Activated CD8-positive, alpha-beta memory T cell treated with anti-CD3 and anti-CD28 coated beads for 4 hours (primary cell): ENCODE measurements at places on chromosomes 6 and 20.

- DNase-seq: no peak
Measured at GRCh38 chr6:89475634-89476033, 42.7 kb downstream of the ANKRD6 start.

DNA sequence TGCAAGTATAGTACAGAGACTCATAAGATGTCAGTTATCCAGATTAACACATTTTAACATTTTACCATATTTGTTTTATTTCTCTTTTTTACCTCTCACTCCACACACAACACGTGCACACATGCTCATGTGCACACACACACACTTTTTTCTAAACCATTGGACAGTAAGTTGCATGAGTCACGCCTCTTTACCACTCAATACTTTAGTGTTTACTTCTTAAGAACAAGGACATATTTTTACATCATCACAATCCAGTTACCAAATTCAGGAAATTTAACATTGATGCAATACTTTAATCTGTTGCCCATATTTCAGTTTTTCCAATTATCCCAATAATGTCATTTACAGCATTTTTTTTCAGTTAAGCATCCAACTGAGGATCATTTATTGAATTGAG, 109.0 kb downstream of the RIN2 start:
- DNase-seq: no peak

DNA sequence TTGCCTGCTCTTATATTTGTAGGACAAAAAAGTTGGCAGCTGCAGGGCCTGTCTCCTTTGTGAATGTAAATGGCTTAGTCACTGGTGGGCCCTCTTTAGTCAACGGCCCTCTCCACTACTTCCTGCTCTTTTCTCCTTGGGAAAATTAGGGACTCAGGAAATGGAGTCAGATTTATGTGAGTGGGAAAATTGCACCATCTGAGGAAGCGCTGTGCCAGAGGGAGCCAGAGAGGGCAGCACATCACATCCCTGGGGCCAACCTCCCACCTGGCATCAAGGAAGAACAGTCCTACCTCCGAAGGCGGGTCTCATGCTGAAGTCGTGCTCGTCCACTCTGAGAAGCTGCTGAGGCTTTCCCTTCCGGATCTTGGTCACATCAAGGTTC, 15.6 kb downstream of the GABRR2 start:
- no peak for DNase-seq

DNA sequence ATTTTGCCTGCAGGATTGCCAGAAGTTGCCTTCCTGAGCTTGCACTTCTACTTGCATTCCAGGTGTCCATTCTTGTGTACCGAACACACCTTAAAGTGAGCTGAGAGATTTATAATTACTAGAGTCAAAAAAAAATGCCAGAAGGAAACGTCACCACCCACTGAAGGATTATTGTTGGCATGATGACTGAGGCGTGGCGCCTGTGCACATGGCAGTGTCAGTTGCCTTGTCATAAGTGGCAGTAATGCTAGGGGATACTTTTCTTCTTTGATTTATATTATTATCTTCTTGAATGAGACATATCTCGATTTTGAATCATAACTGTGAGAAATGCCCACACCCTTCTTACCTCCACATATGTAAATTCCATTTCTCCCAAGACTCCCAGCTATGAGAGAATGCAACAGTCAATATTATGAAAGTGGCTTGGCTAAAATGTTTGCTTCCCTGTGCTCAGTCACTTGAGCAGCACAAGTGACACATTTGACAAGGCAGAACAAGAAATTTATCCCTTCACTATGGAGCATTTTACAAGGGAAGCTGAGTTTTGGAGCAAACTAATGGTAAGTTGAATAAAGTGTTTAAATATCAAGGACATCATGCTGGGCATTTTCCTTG, 149.5 kb upstream of the SASH1 start:
- no peak for DNase-seq

DNA sequence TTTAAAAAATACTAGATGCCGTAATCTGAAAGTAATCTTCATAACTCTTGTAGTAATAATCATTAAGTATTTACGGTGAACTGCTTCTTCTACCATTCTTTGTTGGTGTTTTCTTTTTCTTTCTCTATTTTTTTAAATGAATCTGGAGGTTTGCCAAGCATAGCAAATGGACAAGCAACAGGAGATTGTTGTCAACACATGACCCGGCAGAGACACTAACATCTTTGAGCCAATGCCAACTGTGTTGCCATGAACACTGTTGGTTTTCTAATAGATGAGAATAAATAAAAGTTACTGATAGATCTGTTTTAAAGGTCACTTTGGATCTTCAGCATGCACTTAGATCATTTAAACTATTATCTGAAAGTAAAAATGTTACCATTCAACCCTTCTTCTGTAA, 523.6 kb upstream of the EYS start:
- DNase-seq: no peak

- DNase-seq: no peak
Measured at GRCh38 chr20:4509825-4510522, 211.7 kb upstream of the PRND start.

DNA sequence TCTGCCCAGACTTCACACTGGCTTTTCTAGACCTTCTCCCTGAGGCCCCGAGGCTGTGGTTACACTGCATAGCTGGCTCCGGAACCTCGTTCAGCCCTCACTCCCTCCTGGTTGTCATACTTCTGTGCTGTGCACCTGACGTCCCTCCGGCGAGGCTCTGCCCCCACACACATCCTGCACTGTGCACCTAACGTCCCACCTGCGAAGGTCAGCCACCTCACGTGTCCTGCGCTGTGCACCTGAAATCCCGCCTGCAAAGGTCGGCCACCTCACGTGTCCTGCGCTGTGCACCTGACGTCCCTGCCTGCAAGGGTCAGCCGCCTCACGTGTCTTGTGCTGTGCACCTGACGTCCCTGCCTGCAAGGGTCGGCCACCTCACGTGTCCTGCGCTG, 111.0 kb upstream of the FRMD1 start:
- no peak for DNase-seq

DNA sequence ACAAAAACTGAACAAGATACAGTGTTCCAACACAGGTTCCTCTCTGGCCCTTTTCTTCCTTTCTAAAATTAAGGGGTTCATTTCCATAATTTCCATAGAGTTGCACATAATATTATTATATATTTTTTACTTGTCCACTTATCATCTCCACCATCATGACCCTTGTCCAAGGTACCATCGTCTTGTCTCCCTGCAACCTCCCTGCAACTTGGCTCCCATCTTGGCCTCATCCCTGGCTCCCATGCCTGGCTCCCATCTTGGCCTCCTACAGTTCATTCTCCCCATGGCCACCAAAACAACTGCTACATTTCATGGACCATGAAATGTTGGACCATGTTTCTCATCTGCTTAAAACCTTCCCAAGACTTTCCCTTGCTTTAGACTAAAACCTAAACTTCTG, 3.1 kb upstream of the KCNB1 start:
- DNase-seq: no peak

- DNase-seq: no peak
Measured at GRCh38 chr20:63612276-63612931, 14.5 kb downstream of the GMEB2 start.

GRCh38 chr6:78810146-78810545, 57.2 kb upstream of the IRAK1BP1 start:
- no peak for DNase-seq

DNA sequence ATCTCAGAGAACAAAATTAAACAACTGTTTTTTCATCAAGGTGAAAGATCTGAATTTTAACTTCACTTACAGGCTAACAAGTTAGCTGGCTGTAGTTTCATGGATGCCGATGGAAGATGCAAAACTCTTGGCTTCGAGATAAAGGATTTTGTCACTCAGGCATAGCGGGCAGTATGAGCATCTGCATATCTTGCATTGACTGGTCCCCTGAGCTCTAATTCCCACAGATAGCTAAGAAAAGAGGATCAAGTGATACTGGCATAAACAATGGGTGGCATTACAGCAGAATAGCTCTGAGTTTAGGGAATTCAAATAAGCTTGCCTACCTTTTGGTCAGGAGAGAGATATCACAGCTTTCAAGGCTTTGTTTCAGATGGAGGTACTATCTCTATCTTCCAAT, 1.8 kb upstream of the CLVS2 start:
- no peak for DNase-seq

DNA sequence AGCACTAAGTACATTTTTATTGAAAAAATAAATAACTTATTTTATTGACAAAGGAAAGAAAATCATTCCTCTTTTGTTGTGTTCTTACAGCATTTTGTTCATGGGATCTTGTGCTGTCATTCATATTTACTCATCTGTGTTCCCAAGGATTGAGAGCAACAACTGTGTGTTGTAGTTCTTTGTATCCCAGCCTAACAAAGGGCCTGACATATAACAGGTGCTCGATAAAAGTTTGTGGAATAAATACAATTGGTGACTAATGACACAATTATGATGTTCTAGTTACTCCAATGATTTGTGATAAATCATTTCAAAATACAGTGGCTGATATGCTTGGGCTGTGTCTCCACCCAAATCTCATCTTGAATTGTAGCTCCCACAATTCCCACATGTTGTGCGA, 7.9 kb upstream of the OGFRL1 start:
- DNase-seq: no peak

DNA sequence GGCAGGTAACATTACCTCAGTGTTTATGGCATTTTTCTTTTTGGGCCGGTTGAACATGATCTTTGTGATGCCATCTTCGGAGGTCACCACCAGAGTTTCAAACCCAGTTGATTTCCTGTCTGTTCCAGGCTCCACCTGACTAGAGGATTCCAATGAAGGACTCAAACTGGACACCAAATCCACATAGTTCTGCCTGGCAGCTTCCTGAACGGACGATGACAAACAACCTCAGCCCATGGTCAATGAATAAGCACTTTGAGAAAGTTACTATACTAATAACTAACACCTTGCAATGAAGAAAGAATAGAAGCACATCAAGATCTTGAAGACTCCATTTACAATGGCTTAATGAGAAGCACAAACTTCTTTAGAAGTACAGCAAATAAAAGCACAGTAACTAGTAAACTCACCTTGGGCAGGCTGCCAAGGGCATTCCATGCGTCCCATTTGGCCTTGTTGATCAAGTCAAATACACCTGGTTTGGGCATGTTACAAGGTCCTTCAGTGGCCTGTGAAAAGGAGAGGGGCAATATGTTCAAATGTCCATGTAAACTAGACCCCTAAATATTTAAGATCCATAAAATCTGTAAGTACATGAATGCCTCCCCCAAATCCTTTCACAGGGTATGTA, 4.9 kb downstream of the ECI2 start:
- DNase-seq: no peak

GRCh38 chr6:34608321-34609091, 52.4 kb upstream of the SPDEF start:
- no peak for DNase-seq
